ENCODE measurements at places on chromosomes 12 and 14.

DNA sequence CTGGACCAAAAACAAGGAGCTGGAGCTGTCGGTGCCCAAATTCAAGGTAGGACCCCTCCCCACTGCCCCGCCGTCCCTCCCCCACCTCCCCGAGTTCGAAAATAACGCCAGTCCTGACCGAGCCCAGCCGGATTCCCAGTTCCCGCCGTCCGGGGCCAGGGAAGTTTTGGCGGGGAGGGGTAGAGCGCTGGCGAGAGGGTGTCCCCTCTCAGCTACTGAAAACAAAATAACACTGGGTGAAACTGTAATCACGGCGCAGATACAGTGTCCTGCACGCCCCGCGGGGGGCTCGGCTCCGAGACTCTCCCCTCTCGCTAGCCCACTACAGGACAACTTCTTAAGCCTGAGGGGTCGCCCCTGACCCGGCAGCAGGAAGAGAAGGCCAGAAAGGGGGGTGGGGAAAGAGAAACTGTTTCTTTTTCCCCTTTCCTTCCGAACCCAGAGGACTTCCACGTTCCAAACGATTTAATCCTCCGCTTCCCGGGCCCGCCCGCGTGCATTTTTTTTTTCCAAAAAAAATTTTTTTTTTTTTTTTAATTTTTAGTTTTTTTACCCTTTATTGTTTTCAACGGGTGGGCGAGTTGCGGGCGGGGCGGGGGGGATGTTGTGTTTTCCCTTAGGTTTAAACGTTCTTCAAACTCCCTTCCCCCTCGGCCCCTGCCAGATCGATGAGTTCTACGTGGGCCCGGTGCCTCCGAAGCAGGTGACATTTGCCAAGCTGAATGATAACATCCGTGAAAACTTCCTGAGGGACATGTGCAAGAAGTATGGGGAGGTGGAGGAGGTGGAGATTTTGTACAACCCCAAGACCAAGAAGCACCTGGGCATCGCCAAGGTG, 1.6 kb downstream of the SETD1B start:
- no peak for DNase-seq

DNA sequence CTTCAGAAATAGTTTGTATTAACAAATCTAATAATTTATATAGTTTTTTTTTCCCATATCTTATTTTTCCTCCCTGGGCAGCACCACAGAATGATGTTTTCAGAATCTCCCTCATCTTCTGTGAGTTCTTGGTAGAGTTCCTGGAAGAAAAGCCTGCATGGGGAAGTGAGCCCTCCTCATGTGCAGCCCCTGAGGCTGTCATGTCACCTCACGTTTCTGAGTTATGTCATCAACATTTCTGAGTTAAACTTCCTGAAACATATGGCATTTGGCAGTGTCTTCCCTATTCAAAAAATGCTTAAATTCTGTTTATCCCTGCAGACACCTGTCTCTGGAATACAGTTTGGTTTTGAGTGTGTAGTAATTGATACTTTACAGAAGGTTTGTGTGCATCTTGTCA, 979.0 kb downstream of the TMEM121 start:
- no peak for DNase-seq

DNA sequence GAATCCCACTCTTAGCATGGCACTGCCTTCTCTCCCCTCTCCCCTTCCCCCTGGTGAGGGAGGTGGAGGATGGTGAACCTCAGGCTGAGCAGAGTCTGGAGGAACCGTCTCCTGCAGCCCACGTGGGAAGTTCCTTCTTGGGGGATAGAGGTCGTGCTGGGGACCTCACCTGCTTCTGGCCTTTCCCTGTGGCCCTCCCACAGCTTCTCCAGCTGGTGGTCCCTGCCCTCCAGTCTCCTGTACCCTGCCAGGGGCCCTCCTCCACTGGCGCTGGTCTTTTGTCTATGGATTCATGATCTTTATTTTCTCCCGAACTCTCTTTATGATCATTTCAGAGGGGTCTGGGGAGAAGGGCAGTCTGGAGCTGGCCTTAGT, 9.0 kb upstream of the MTA1 start:
- no peak for DNase-seq

DNA sequence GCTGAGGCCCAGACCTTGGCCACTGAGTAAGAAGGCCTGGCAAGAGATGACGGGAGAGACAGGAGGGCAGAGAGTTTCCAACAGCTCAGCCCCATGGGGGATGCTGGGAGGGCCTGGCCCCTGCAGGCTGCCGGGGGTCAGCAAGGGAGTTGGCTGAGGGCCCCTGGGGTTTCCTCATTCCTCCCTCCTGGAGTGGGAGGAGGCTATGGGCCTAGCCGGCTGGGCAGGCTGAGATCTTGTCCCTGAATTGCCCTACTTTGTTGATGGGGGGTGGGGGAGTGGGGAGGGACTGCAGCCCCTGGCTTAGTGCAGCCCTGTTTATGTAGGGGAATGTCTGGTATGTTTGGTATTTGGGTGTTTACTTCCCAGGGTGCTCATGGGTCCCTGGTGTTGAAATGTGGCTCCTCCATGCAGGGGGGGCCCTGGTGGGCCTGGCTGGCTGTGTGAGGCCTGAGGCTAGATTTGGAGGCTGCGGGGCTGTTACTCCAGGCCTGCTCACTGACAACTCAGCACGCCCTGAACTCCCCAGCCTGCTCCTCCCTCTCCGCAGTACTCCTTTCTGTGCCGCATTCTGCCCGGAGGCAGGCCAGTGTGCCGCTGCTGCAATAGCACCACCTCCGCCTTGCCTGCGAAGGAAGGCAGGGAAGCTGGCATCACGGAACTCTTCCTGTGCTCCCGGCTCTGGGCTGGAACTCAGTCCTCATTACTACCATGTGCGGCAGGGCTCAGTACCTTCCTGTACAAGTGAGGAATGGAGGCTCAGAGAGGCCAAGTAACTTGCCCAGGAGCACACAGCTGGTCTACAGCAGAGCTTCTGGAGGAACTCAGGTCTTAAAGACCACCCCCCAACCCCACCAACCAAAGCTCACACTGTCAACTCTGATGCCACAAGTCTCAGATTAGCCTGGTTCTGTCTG, 25.3 kb downstream of the JDP2 start:
- DNase-seq, result no peak

GRCh38 chr12:47813511-47814196, 6.0 kb downstream of the HDAC7 start:
- DNase-seq, result peak; percentile 48

DNA sequence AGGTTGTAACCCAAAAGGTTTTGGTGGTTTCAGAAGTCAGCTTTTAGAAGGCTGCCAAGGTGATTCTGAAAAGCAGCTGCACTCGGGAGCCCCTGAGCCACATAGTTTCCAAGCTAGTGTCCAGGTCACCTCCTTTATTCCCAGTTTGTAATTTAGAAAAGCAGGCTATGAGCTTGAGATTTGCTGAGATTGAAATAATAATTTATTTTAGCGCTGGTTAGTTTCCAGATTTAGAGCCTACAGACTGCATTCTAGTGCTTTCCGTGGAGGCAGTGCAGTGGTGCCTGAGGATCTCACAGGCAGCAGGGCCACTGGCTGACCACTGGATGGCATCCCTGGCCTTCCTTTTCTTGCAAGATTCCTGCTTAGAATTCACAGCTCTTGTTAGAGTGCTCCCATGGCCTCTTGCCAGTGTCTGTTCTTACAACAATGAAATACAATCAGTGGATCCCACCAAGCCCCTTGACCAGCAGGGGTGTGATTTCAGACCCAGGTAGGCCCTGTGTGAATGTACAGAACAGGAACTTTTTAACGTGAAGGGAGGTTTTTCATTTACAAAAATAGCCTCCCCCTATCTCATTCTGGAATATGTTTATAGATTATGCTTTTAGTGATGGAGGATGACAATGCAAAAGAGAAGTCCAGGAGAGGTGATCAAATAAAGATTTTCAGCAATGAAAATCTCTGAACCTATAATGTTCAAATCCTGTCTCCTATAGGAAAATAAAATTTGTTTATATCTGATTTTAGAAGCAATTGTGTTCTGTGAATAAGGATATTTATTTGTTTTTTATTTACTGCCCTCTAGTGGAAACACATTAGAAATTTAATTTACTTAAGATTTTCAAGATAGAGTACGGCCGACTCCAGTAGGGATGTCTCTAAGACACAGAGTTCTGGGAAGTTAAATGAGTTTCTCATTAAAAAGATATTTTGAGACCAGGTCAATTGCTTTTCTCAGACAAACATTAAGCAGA, 362.1 kb upstream of the STXBP6 start:
- DNase-seq, result no peak

DNA sequence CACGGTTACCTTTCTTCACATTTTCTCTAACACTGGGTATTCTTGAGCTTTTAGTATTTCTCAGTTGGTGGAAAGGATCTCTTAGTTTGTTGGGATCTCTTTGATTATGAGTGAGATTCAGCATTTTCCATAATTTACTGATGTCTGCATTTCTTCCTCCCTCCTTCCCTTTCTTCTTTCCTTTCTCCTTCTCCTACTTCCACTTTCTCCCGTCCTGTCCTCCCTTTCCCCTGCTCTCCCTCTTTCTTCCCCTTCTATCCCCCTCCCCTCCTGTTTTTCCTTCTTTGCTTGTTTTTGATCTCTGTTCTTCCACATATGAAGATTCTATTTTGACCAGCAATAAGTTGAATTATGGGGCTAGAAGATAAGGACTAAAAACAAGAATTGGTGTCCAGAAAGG, 66.9 kb downstream of the FUT8 start:
- DNase-seq, result no peak

DNA sequence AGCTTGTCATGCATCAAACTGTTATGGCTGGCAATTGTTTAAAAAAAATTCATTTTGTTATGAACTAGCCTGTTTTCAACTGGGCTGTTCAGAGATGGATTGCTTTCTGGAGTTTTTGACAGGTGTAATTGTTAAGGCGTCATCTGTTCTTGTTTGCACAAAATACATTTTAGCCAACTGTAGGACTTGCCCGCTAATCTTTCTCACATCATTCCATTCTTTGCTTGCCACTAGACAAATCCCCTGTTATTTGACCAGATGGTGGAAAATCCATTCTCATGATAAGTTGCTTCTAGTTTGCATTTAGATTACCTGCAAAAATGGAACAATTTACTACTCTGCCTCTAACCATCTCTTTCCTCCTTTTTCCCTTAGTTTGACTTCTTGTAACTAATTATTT, 114.3 kb downstream of the NPAS3 start:
- no peak for DNase-seq

- DNase-seq, result no peak
These were observed 68.5 kb downstream of the FBXL14 start for GRCh38 chr12:1525858-1526257.

DNA sequence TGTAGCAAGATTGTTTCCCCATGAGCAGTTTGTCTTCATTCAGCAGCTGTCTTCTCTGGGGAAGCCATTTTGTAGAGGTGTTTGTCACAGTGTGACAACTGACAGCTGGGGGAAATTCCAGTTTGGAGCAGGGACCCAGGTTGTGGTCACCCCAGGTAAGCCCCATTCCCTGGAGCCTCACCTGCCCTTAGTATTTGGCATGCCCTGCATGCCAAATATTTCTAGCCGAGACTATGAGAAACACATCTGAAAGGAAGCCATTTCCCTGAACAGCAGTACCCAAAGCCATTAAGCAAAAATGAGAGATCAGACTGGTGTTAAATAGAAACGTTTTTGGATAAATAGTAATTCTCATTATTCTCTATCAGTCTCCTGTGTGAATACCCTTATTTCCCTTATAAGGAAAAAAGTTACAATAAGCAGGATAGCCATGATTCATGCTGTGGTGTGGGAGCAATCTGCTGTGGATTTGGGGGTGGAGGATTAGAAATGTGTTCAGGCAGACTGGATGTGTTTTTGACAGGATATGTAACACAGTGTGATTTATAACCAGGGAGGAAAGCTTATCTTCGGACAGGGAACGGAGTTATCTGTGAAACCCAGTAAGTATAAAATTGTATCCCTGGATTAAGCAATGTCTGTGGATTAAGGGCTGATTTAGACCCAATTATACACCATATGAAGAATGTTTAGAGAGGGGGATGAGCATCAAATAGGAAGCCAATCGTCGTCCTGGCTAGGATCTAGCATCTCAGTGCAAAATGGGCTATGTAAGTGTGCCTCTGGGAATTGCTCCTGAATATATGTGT, 68.9 kb downstream of the DAD1 start:
- no peak for DNase-seq

DNA sequence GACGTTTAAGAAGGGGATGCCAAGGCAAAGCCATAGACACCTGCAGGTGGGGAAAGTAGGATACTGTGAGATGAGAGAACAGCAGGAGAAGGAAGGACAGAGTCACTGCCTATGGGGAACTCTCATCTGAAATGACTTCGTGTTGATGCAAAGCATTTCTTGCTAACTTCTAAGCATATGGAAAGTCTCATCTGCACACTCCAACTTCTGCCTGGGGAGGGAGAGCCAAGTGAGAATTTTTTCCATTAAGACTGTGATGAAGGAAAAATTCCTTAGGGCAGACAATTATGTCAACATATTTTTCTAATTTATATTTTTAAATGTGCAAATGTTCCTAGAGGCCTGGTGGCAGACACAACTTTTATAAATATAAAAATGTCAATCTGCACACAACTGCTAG, 115.3 kb downstream of the IPO8 start:
- DNase-seq, result no peak

GRCh38 chr12:78271546-78271945, 440.9 kb downstream of the NAV3 start:
- DNase-seq, result no peak

- no peak for DNase-seq
These were observed 49.4 kb downstream of the ABCC9 start for GRCh38 chr12:21891751-21892217.

- DNase-seq, result no peak
These were observed 11.0 kb downstream of the SOX5 start for GRCh38 chr12:23938422-23938821.

DNA sequence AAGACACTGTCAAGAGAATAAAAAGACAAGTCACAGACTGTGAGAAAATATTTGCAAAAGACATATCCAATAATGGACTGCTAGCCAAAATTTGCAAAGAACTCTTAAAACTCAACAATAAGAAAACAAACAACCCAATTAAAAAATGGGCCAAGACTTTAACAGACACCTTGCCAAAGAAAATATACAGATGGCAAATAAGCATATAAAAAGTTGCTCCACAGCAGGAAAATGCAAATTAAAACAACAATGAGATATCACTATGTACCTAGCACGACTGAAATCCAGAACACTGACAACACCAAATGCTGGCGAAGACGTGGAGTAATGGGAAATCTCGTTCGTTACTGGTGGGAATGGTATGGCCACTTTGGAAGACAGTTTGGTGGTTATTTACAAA, 228.9 kb downstream of the TTC8 start:
- no peak for DNase-seq
